ENCODE measurements at places on chromosomes 13 and 19.

- DNase-seq = no peak
Measured at GRCh38 chr19:5191091-5191490, 149.5 kb downstream of the PTPRS start.

GRCh38 chr19:17020823-17021222 lies 5.8 kb downstream of the CPAMD8 start:
- no peak for DNase-seq

DNA sequence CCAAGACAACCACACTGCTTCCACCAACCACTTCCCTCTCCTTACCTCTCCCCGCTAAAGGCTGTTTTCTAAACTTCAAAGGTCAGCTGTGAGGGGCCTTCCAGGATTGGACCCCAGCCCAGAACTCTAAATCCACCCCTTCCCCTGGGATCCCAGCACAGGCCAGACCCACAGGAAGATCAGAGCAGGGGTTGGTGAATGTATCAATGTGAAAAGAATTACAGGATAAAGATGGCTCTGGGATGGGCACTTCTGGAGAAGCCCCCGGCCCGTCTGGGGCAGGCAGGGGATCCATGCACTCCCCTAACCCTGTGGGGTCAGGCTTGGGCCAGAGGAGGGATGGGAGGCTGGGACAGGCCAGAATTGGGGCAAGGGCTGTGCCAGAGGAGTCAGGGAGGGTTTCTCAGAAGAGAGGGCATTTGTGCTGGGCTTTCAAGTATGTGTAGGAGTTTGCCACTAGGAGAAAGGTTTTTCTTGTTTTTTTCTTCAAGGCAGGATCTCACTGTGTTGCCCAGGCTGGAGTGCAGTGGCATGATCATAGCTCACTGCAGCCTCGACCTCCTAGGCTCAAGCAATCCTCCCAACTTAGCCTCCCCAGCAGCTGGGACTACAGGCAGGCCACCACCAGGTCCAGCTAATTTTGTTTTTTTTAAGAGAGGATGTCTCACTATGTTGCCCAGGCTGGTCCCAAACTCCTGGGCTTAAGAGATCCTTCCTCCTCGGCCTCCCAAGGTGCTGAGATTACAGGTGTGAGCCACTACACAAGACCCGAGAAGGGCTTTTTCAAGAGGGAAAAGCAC lies 1.0 kb upstream of the MEF2B start:
- DNase-seq = no peak

- DNase-seq = no peak
Measured at GRCh38 chr13:77898097-77898496, 20.5 kb downstream of the EDNRB start.

GRCh38 chr13:35839806-35840205 lies 291.4 kb downstream of the DCLK1 start:
- DNase-seq = no peak

DNA sequence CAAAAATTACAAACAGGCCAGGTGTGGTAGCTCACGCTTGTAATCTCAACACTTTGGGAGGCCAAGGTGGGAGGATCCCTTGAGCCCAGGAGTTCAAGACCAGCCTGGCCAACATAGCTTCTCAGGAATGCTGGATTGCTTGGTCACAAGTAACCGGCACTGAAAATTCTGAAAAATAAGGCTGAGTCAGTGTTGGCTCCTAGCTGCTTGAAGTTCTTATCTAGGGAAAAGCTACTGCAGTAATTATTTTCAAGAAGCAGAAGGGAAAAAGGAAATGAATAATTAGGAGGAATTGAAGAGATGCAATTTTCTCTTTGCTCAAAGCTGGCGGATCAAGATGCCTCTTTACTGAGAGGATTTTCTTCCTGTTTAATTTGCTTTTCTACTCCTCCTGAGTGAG lies 75.0 kb upstream of the GTF3A start:
- DNase-seq = no peak

DNA sequence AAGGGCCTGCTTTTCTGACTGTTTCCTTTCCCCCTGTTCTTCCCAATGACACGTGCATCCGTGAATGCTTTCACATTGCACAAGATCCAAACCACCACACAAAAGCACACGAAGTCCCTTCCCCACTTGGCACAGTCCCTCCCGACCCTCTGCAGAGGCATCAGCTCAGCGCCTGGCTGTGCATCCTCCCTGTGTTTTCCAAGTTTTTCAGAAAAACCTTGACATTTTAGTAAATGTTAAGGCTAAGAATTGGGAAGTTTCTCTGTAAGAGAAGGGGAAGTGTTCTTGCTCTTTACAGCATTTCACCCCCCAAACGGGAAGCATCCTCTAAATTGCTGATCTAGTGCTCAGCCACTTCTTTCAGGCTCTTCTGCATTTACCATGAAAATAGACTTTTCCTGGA lies 94.5 kb upstream of the TM9SF2 start:
- DNase-seq = no peak

DNA sequence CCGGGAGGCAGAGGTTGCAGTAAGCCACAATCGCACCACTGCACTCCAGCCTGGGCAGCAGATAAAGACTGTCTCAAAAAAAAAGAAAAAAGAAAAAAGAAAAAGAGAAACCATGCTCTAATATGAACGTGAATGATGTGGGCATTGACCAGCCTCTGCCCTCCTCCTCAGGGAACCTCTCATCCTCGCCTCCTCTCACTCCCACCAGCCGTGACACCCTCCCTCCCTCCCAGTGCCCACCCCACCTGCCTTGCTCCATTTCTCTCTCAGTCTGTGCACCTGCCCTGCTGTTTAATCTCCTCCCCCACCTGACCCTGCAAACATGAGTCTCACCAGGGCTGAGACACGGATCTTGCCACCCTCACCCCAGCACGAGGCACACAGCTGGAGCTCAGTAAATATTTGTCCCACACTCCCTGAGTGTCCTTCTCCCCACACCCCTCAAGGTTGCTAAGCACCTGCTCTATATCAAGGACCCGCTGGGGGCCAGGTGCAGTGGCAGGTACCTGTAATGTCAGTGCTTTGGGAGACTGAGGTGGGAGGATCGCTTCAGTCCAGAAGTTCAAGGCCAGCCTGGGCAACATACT lies 7.5 kb upstream of the BCAT2 start:
- DNase-seq = no peak

- DNase-seq = no peak
Measured at GRCh38 chr13:110070046-110070445, 236.9 kb downstream of the COL4A1 start.

DNA sequence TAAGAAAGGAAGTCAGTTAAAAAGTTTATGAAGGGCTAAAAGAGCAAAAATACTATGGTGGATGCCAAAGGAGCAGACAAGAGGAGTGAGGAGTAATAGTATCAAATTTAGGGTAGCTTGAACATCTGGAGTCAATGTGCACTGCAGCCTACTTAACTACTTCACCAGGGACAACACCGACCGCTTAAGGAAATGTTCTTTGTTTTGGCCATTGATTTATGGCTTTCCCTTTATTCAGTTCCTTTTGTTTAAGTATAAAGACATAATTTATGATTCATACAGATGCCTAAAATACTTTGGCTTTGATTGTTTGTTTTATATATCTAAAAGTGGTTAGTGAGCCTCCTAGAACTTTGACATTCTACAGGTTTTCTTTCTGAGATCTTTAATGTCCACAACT lies 276.3 kb upstream of the PRR20A start:
- no peak for DNase-seq

GRCh38 chr19:28939236-28939635 lies 273.7 kb downstream of the UQCRFS1 start:
- no peak for DNase-seq

- no peak for DNase-seq
Measured at GRCh38 chr19:15812060-15812722, 3.3 kb downstream of the OR10H1 start.

- DNase-seq = no peak
Measured at GRCh38 chr19:48815870-48816501, 5.2 kb upstream of the BCAT2 start.
